Type B pancreatic cell (in vitro differentiated cells): ENCODE measurements at places on chromosomes 7 and 10. TPM values are rescaled to one million over a fixed set of nuclear protein-coding genes. Genes with fewer than 3 reads are reported as not detected.
A peak's percentile ranks its signal among the peaks of the same experiment; 100 is the strongest.

DNA sequence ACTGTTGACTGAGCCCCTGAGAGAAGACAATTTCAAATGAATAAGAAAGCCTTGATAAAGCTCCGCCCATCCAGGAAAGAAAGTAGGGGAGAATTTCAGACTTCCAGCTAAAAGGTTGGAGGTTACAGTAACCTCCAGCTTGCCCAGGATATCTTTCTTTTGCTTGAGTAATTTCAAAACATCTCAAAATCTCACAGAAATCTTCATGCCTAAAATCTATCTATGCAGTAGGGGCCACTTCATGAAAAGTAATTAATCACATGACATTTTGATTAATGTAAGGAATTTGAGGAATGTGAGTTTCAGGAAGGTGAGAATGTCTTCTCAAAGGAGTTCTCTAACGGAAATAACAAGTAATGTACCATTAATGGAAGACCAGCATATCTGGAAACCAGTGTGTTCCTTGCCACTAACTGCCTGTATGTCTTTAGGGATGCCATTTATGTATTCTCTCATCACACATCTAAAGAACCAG is 24.2 kb downstream of the TRIL start:
- peaks cover 13% of the 10 kb centered on the region for H3K27me3 ChIP-seq
- H3K4me1 ChIP-seq = peaks cover 40% of the 10 kb centered on the region
- peak overlapping the region; percentile 31 for H3K4me3 ChIP-seq
- peak overlapping the region; percentile 89 for H3K27ac ChIP-seq
- DNase-seq = no peak

Gene BAMBI
- 36.9 and 57.3 TPM in 2 replicates for total RNA-seq

GRCh38 chr7:82444220-82444909 is 788 bp upstream of the CACNA2D1 start:
- H3K36me3 ChIP-seq = no peaks in the 10 kb centered on the region
- H3K27me3 ChIP-seq = peaks cover 48% of the 10 kb centered on the region
- no peak for DNase-seq
- peak overlapping the region; percentile 72 for H3K27ac ChIP-seq
- peaks cover 8% of the 10 kb centered on the region for H3K4me1 ChIP-seq
- peak overlapping the region; percentile 93 for H3K4me3 ChIP-seq

DNA sequence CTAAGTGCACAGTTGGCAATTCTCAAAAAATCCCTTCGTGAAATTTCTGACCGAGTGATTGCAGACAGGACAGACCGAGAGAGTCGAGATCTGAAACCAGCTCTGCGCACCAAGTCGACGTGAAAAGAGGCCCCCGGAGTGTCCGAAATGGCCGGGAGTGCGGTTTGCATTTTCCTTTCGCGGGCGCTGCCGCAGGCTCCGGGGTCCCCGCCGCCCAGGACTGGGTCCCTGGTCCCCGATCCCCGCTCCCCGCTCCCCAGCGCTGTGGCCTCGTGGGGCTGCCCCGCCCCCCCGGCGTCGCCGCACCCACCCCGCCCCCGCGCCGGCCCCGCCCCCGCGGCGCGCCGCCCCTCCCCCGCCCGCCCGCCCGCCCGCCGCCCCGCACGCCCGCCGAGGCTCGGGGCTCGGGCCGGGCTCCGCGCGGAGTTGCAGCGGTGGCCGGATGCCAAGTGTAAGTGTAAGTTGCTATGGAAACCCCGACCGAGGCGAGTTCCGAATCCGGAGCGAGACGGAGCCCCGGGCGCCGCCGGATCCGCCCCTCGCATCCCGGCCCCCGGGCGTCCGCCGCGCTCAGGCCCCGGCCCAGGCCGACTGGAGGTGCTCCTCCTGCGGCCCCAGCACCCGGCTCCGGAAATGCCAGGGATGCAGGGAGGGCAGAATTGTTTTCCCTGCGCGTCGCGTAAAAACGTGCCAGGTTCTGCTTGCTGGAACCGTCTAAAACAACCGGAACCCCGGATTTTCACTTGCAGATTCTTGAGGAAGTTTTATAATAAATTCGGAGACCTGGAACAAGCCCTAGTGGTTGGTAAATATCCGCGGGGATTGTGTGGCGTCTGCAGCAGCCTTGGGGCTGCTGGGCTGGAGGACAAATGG is 4.6 kb downstream of the BMI1 start:
- H3K4me1 ChIP-seq = peaks cover 32% of the 10 kb centered on the region
- peaks cover 17% of the 10 kb centered on the region for H3K36me3 ChIP-seq
- H3K27me3 ChIP-seq = peaks cover 46% of the 10 kb centered on the region
- H3K27ac ChIP-seq = peak overlapping the region; percentile 82
- DNase-seq = peak; percentile 84

Gene LRRTM3
- total RNA-seq = 2.0 and 2.5 TPM in 2 replicates

GRCh38 chr10:101941871-101942270 is 98.3 kb upstream of the KCNIP2 start:
- no peak overlapping the region for H3K4me3 ChIP-seq
- H3K27me3 ChIP-seq = no peaks in the 10 kb centered on the region
- H3K36me3 ChIP-seq = peaks cover 18% of the 10 kb centered on the region
- no peak overlapping the region for H3K27ac ChIP-seq
- no peak for DNase-seq

DNA sequence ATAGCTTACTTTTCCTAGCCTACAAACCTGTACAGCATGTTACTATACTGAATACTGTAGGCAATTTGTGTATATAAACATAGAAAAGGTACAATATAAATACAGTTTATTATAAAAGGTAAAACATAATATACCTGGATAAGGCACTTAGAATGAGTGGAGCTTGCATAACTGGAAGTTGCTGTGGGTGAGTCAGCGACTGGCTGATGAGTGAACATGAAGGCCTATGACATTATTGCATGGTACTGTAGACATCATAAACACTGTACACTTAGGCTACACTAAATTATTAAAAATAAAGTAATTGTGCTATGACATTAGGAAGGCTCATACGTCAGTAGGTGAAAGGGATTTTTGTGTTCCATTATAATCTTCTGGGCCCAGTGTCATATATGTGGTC is 228.8 kb downstream of the HDAC9 start:
- H3K27me3 ChIP-seq = no peaks in the 10 kb centered on the region
- no peaks in the 10 kb centered on the region for H3K4me1 ChIP-seq
- H3K36me3 ChIP-seq = no peaks in the 10 kb centered on the region
- no peak overlapping the region for H3K27ac ChIP-seq
